ENCODE measurements at places on chromosomes 7 and 10. TPM values are rescaled to one million over a fixed set of nuclear protein-coding genes. Genes with fewer than 3 reads are reported as not detected.

GRCh38 chr7:44724276-44724675, 24.4 kb upstream of the ZMIZ2 start:
- H3K4me1 ChIP-seq, result no peaks in the 10 kb centered on the region
- no peak for DNase-seq
- no peaks in the 10 kb centered on the region for H3K27me3 ChIP-seq
- H3K36me3 ChIP-seq, result no peaks in the 10 kb centered on the region
- no peak overlapping the region for H3K4me3 ChIP-seq

The AIFM2 gene
- total RNA-seq, result 6.4 TPM

The RNF32 gene
- total RNA-seq, result 3.1 TPM

The SEPHS1 gene
- total RNA-seq, result 44.7 TPM

GRCh38 chr7:107446531-107446930, 23.3 kb upstream of the GPR22 start:
- no peak overlapping the region for H3K4me3 ChIP-seq
- H3K27me3 ChIP-seq, result no peaks in the 10 kb centered on the region
- H3K4me1 ChIP-seq, result peaks cover 11% of the 10 kb centered on the region

GRCh38 chr10:80503584-80504157, 34.0 kb upstream of the SH2D4B start:
- no peak for DNase-seq
- peaks cover 77% of the 10 kb centered on the region for H3K4me1 ChIP-seq
- H3K27me3 ChIP-seq, result no peaks in the 10 kb centered on the region
- no peak overlapping the region for H3K4me3 ChIP-seq

DNA sequence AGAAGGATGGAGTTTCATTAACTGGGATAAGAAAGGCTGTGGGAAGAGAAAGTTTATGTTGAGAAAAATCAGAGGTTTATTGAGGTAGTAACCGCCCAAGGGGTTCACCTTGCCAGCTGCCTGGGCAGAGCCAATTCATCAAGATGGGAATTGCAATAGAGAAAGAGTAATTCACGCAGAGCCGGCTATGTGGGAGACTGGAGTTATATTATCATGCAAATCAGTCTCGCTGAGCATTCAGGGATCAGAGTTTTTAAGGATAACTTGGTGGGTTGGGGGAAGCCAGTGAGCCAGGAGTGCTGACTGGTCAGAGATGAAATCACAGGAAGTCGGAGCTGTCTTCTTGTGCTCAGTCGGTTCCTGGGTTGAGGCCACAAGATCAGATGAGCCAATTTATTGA, 70.6 kb downstream of the MALRD1 start:
- no peak for DNase-seq
- no peaks in the 10 kb centered on the region for H3K36me3 ChIP-seq
- no peak overlapping the region for H3K4me3 ChIP-seq
- no peaks in the 10 kb centered on the region for H3K27me3 ChIP-seq
- H3K27ac ChIP-seq, result no peak overlapping the region

DNA sequence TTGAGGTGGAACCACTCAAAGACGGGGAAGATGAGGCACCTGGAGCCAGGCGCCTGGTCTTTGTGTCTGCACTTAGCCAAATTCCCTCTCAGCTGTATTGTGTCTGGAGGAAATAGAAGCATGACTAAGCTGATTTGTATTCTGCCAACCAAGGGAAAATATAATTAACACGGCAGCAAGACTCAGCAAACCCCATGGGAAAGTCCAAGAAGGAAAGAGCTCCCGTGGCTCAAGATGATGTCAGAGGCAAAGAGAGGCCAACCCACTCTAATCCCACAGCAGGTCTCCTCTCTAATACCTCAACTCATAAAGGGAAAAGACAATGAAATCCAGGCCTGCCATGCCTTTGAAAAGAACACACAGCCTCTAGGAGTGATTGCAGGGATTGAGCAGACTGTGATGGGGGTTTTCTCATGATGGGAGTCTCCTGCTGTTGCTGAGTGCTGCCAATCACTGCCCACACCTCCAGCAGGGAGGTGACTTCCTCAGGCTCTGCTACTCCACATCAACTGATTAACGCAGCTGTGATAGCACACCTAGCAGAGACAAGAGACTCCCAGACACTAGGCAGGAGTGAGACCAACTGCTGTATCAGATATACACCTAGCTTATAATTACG, 255.5 kb upstream of the C7orf33 start:
- no peak for DNase-seq
- peaks cover 58% of the 10 kb centered on the region for H3K27me3 ChIP-seq
- peaks cover 15% of the 10 kb centered on the region for H3K4me1 ChIP-seq
- no peak overlapping the region for H3K27ac ChIP-seq

The PFKFB3 gene
- 153 TPM for total RNA-seq

DNA sequence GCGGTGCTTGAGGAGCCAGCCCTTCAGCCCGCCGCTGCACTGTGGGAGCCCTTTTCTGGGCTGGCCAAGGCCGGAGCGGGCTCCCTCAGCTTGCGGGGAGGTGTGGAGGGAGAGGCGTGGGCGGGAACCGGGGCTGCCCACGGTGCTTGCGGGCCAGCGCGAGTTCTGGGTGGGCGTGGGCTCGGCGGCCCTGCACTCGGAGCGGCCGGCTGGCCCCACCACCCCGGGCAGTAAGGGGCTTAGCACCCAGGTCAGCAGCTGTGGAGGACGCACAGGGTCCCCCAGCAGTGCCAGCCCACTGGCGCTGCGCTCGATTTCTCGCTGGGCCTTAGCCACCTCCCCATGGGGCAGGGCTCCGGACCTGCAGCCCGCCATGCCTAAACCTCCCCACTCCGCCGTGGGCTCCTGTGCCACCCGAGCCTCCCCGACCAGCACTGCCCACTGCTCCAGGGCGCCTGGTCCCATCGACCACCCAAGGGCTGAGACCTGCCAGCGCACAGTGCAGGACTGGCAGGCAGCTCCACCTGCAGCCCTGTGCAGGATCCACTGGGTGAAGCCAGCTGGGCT, 9.5 kb upstream of the GSTO1 start:
- H3K27ac ChIP-seq, result no peak overlapping the region
- DNase-seq, result no peak
- H3K4me1 ChIP-seq, result peaks cover 17% of the 10 kb centered on the region
- H3K27me3 ChIP-seq, result peaks cover 25% of the 10 kb centered on the region

DNA sequence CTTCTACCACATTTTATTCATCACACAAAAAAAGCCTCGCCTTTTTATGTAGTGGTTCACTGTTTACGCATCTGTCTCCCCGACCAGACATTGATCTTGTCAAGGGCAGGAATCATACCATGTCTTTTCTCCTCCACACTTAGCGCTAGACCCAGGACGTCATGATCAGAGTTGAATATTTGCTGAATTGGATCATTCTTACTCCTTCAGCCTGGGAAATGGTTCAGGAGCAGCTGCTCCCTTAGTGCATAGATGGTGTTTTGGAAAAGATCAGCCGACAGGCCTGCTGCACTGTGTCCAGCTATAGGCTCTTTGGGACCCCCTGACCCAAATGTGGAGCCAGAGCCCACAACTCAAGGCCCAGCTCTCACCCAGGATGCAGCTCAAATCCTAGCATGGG, 249.1 kb upstream of the TMEM72 start:
- no peak overlapping the region for H3K27ac ChIP-seq
- no peak for DNase-seq

DNA sequence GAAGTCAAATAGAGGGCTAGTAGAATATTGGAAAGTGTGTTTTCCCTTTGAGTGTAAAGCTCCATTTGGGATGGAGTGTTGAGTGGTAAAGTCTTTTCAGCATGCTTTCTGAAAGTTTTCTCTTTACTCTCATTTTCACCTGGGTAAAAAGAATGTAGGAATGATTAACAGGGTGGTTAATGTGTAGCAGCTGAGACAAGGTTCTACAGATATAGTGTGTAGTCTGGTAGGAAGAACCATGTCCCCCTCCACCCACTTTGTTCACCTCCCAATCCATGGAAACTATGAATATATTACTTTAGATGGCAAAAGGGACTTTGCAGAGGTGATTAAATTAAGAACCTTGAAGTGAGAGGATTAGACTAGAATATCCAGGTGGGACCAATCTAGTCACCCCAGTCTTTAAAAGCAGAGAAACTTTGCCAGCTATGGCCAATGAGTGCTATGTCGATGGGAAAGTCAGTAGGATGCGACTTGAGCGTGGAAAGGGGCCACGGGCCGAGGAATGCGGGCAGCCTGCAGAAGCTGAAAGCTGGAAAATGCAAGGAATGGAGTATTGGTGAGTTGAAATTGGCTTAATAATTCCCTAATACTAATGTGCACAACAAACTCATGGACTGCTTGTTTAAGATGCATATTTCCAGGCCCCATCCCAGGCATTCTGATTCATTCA, 166.3 kb upstream of the AHR start:
- no peaks in the 10 kb centered on the region for H3K27me3 ChIP-seq
- no peaks in the 10 kb centered on the region for H3K36me3 ChIP-seq
- no peak overlapping the region for H3K4me3 ChIP-seq
- no peak overlapping the region for H3K27ac ChIP-seq
- no peak for DNase-seq
- H3K4me1 ChIP-seq, result peaks cover 68% of the 10 kb centered on the region

The NPC1L1 gene
- total RNA-seq, result 0.25 TPM

- H3K4me1 ChIP-seq, result peaks cover 41% of the 10 kb centered on the region
- no peak for DNase-seq
- no peaks in the 10 kb centered on the region for H3K36me3 ChIP-seq
- H3K27me3 ChIP-seq, result peaks cover 12% of the 10 kb centered on the region
- no peak overlapping the region for H3K4me3 ChIP-seq
These were observed 182.6 kb downstream of the REEP3 start for GRCh38 chr10:63703740-63704345.

The CYP3A7 gene
- not detected for total RNA-seq

DNA sequence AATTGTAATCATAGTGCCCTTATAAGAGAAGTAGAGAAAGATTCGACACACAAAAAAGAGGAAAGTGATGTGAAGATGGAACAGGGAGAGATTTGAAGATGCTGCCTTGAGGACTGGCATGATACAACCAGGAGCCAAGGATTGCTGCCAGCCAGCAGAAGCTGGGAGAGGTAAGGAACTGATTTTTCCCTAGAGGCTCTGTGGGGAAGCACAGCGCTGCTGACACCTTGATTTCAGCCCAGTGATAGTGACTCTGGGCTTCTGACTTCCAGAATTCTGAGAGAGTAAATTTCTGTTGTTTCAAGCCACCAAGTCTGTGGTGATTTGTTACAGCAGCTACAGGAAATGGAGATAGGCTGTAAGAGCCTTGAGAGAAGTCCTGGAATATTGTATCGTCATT, 98.2 kb downstream of the RAB11FIP2 start:
- peaks cover 32% of the 10 kb centered on the region for H3K27me3 ChIP-seq
- DNase-seq, result no peak
- no peaks in the 10 kb centered on the region for H3K36me3 ChIP-seq
- H3K4me1 ChIP-seq, result peaks cover 4% of the 10 kb centered on the region

The CHST12 gene
- total RNA-seq, result 10.6 TPM

GRCh38 chr7:100892364-100893317, 3.0 kb downstream of the ACHE start:
- H3K36me3 ChIP-seq, result peaks cover 3% of the 10 kb centered on the region
- H3K27ac ChIP-seq, result no peak overlapping the region
- H3K27me3 ChIP-seq, result peaks cover 44% of the 10 kb centered on the region
- no peak overlapping the region for H3K4me3 ChIP-seq
- no peak for DNase-seq

- peaks cover 12% of the 10 kb centered on the region for H3K4me1 ChIP-seq
- no peaks in the 10 kb centered on the region for H3K27me3 ChIP-seq
- no peak for DNase-seq
- no peaks in the 10 kb centered on the region for H3K36me3 ChIP-seq
- H3K4me3 ChIP-seq, result no peak overlapping the region
These were observed 102.0 kb downstream of the GNAI1 start for GRCh38 chr7:80236681-80237080.

DNA sequence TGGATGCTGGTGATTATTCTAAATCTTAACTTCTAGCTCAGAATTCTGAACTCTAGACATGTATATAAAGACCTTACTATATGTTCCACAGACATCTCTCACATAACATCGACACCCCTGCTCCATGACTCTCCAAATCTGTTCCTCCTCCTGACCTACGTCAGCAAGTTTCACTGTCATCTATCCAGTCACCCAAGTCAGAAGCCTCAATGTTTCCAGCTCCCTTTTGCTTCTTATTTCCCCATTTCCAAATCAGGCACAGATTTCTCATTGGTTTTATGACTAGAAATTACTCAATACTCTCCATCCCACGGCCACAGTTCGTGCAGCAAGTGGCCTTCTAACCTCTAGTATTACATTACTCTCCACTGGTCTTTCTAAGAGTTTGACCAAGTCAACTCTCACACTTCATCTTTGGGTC, 28.5 kb downstream of the EPC1 start:
- H3K27ac ChIP-seq, result peak overlapping the region; percentile 64
- H3K27me3 ChIP-seq, result no peaks in the 10 kb centered on the region
- peaks cover 19% of the 10 kb centered on the region for H3K36me3 ChIP-seq
- H3K4me3 ChIP-seq, result peak overlapping the region; percentile 78
- peak; percentile 35 for DNase-seq

- no peak for DNase-seq
- no peaks in the 10 kb centered on the region for H3K27me3 ChIP-seq
- H3K36me3 ChIP-seq, result no peaks in the 10 kb centered on the region
- H3K27ac ChIP-seq, result no peak overlapping the region
- H3K4me3 ChIP-seq, result no peak overlapping the region
These were observed 396.2 kb downstream of the TYW1 start for GRCh38 chr7:67392596-67393438.

DNA sequence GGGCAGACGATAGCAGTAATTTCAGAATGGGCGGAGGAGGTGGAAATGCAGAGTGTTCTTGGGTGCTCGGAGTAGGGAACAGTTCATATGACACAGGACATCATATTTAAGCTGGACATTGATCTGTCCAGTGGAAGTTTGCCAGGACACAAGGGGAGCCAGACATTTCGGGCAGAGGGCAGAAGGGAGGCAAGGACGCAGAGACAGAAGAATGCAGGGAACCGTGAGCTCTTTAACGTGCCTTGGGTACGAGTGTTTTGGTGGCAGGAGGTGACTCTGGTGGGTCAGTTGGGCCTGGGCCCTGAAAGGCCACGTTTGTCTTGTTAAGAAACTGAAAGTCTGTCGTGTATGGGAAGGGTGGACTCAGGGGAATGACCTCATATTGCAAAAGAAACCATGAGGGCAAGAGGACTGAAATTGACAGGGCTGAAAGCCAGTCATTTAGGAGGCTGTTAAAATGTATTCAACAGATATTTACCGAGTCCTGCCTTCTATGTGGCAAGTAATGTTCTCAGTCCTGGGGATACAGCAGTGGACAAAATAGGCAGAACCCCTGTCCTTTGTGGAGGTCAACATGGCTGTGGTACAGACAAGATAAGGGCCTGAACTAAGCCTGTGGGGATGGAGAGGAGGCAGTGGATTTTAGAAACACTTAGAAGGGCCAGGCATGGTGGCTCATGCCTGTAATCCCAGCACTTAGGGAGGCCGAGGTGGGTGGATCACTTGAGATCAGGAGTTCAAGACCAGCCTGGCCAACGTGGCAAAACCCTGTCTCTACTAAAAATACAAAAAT, 2.2 kb downstream of the OPTN start:
- H3K4me1 ChIP-seq, result peaks cover 63% of the 10 kb centered on the region
- H3K4me3 ChIP-seq, result peak overlapping the region; percentile 73
- no peaks in the 10 kb centered on the region for H3K27me3 ChIP-seq
- DNase-seq, result no peak
- H3K27ac ChIP-seq, result peak overlapping the region; percentile 83

DNA sequence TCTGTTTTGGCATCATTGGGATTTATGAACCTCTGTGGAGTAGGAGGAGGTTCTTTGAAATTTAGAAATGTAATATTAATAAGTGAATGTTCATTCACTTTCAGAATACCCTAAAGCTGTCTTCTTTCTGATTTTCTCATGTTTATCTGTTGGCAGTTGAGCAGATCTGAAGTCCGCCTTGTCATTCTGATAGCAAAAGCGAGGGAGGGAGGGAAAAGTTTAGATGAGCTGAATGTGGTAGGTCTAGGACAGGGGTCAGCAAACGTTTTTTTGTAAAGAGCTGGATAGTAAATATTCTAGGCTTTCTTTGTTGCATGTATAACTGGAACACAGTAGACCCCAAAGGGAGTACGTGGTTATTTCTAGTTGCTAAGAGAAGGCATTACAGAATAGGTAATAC, 94.4 kb upstream of the GATA3 start:
- H3K36me3 ChIP-seq, result peaks cover 9% of the 10 kb centered on the region
- H3K4me3 ChIP-seq, result no peak overlapping the region
- no peaks in the 10 kb centered on the region for H3K27me3 ChIP-seq
- no peak overlapping the region for H3K27ac ChIP-seq
- H3K4me1 ChIP-seq, result peaks cover 10% of the 10 kb centered on the region
